ENCODE measurements at places on chromosomes 7 and 10. TPM values are rescaled to one million over a fixed set of nuclear protein-coding genes. Genes with fewer than 3 reads are reported as not detected.

GRCh38 chr7:63042730-63043511 is 955.7 kb upstream of the ZNF722 start:
- DNase-seq = no peak

- no peak for DNase-seq
Measured at GRCh38 chr10:124264271-124264670, 154.5 kb downstream of the OAT start.

GRCh38 chr10:80192553-80192952 is 12.8 kb downstream of the ANXA11 start:
- no peak for DNase-seq

NPSR1 gene
- not detected for total RNA-seq

DNA sequence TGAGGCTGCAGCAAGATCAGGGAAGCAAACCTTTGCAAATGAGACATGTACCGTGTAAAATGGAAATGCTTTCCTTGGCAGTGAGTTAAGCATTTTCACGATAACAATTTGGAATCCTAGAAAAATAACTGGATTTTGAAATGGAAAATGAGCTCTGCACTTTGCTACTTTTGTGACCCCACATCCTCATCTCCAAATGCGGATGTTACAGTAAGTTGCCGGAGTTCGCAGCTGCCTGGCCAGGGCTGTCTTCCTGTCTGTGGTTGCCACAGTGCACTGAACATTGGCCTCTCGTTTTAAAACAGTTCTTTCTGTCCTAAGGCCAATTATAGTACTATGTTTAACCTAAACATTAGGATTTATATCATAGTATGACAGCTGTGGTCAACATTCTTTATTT is 136.2 kb upstream of the FZD8 start:
- no peak for DNase-seq

All from neural progenitor cell (in vitro differentiated cells).